ENCODE measurements at places on chromosomes 2 and 18. TPM values are rescaled to one million over a fixed set of nuclear protein-coding genes. Genes with fewer than 3 reads are reported as not detected.

- no peaks in the 10 kb centered on the region for H3K27me3 ChIP-seq
- no peak for DNase-seq
- no peak overlapping the region for H3K4me3 ChIP-seq
- no peak overlapping the region for H3K27ac ChIP-seq
- H3K36me3 ChIP-seq, result no peaks in the 10 kb centered on the region
Measured at GRCh38 chr2:230703514-230703913, 9.1 kb upstream of the CAB39 start.

DNA sequence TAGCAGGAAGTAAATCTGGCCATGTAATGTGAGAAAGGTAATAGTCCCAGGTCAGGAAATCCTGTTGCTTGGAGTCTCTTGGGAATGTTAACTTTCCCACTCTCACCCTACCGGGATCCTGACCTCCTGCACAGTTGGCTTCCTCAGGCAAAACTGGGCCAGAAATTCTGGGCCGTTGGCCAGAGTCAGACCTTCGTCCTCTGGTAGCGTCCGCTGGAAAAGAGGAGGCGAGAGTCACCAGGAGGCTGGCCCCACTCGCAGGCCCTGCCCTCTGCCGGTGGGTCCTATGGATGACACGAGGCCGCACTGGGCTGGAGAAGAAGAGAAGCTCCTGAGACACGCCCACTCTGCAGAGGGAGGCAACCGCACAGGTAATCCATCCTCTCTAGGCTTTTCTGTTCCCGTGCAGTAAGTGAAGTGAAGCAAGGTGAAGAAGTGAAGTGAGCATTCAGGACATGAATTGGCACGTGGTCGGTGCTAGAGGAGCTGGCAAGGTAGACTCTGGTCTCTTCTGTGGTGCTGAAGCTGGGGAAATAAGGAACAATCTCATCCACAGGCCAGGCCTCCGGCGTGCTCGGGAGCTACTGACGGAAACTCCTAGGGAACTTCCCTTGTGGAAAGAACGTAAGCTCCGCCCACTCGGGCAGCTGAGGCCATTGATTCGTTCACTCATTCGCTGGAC, 182.7 kb upstream of the GLI2 start:
- peak overlapping the region; percentile 44 for H3K4me3 ChIP-seq
- H3K27ac ChIP-seq, result peak overlapping the region; percentile 84
- DNase-seq, result peak; percentile 91
- no peaks in the 10 kb centered on the region for H3K36me3 ChIP-seq
- peaks cover 4% of the 10 kb centered on the region for H3K4me1 ChIP-seq

Gene TUBA4B
- total RNA-seq, result not detected

GRCh38 chr2:136134126-136134525, 16.2 kb upstream of the CXCR4 start:
- no peak for DNase-seq
- H3K36me3 ChIP-seq, result no peaks in the 10 kb centered on the region
- H3K27ac ChIP-seq, result no peak overlapping the region

Gene XRCC5
- total RNA-seq, result 227 TPM

DNA sequence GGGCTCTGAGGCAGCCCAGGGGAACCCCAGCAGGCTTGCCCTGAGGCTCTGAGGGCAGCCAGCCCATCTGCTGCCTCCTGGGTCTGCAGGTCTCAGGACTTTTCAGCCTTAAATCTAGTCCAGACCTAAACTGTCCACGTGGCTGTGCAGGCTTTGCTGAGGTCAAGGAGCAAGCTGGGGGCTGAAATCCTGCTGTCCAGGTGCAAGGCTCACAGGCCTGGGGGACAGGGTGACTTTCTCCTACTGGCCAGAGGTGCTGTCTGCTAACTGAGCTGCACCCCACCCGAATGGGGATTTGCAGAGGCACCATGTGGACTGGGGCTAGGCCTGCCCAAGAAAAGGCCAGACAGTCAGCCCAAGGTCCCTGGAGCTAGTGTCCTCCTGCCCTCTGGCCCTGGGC, 32.1 kb downstream of the SDC1 start:
- no peaks in the 10 kb centered on the region for H3K27me3 ChIP-seq
- H3K36me3 ChIP-seq, result no peaks in the 10 kb centered on the region
- no peak overlapping the region for H3K4me3 ChIP-seq
- no peak for DNase-seq
- peaks cover 8% of the 10 kb centered on the region for H3K4me1 ChIP-seq

Data from breast epithelium (tissue), 4 donors.